Uterine smooth muscle cell (primary cell): ENCODE measurements at places on chromosomes 5 and 9. TPM values are rescaled to one million over a fixed set of nuclear protein-coding genes. Genes with fewer than 3 reads are reported as not detected.

The SLIT3 gene
- total RNA-seq: 0.33 and 2.5 TPM in 2 replicates

The HTR4 gene
- not detected in 2 replicates for total RNA-seq

The GLRA1 gene
- not detected in 2 replicates for total RNA-seq

The SV2C gene
- under 0.01 TPM in 1 of 2 replicates, not detected in the other for total RNA-seq

The TMEM171 gene
- total RNA-seq: 0.62 and 3.0 TPM in 2 replicates

The GDF9 gene
- total RNA-seq: 0.11 and 0.12 TPM in 2 replicates

The NXNL2 gene
- total RNA-seq: 3.3 and 8.5 TPM in 2 replicates

The DBH gene
- not detected in 2 replicates for total RNA-seq

The CLINT1 gene
- total RNA-seq: 112 and 113 TPM in 2 replicates

The BARHL1 gene
- total RNA-seq: not detected in 2 replicates

The FOXI1 gene
- not detected in 2 replicates for total RNA-seq

The ADAMTS16 gene
- 0.77 and 1.1 TPM in 2 replicates for total RNA-seq

The AMBP gene
- total RNA-seq: not detected in 2 replicates

The GZMA gene
- total RNA-seq: not detected in 2 replicates

The TICAM2 gene
- 4.1 and 7.6 TPM in 2 replicates for total RNA-seq

The AFAP1L1 gene
- 7.5 and 8.3 TPM in 2 replicates for total RNA-seq

The HACD4 gene
- total RNA-seq: 9.1 and 9.9 TPM in 2 replicates

The PRR7 gene
- 3.7 and 4.9 TPM in 2 replicates for total RNA-seq

The C5 gene
- 8.0 and 9.1 TPM in 2 replicates for total RNA-seq

The FRMPD1 gene
- under 0.01 TPM in 1 of 2 replicates, not detected in the other for total RNA-seq

The TIMD4 gene
- not detected in 2 replicates for total RNA-seq

The SEMA6A gene
- 0.12 and 0.44 TPM in 2 replicates for total RNA-seq

The DDX41 gene
- 89.5 and 108 TPM in 2 replicates for total RNA-seq

The MAMDC2 gene
- 2.4 and 2.5 TPM in 2 replicates for total RNA-seq

The HSPB3 gene
- total RNA-seq: 0.25 and 1.8 TPM in 2 replicates
